Activated naive CD4-positive, alpha-beta T cell treated with anti-CD3 and anti-CD28 coated beads for 36 hours (primary cell): ENCODE measurements at places on chromosomes 16 and 17. TPM values are rescaled to one million over a fixed set of nuclear protein-coding genes. Genes with fewer than 3 reads are reported as not detected.

DNA sequence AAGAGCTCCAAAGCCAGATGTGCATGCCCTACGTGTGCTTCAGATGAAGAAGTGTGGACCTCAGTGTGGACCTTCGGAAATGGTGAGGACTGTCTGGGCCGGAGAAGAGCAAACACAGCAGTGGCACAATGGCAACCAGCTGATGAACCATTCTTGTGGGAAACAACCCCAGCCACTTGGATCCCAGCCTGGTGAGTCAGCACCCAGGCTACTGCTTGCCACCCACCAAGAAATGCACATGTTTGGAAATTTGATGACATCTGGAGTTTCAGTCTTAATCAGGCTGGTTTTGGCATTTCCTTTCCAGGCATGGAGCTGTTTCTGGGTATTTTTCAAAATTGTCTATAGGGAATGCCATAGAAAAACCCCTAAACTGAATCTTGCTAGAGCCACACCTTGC, 42.7 kb downstream of the DYNLRB2 start:
- peak; percentile 74 for DNase-seq

The MFAP4 gene
- not detected for total RNA-seq

DNA sequence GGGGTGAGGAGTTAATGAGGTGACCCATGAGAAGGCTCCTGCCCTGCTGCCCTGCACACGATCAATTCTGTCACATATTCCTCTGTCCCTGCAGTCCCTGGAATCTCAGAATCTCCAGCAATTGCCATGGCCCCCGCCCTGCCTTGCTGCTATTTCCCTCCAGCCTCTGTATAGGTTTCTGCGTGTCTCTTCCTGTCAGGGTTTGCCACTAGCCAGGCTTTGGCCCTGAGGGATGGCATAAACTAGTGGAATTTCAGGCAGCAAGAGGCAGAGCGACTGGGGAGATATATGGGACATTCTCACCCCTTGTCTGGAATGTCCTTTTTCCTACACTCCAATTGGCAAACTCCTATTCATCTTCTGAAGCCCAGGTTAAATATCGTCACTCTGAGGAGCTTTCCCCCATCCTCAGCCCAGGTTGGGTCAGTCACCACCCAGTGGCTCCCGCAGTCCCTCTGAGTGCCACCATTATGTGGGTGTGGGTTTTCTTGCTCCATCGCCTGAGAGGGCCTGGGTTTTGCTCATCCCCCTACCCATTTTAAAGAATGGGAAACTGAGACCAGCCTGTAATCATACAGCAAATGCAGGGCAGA, 15.5 kb upstream of the NATD1 start:
- no peak for DNase-seq

DNA sequence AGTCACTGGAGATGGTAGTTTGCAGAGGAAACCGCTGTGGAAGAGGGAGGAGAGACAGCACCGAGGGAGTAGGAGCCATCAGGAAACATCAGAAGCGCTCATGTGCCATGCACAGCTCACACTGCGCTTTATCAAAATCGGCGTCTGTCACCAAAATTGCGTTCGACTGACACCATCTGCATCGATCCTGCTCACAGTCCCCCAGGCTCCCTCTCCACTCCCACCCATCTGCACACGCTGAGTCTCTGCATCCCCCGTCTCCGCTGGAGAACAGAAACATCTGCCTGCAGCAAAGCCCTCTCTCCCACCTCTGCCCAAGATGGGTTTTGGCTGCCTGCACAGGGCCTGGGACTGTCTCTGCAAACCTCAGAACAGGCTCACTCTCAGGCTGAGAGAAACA, 187.5 kb upstream of the RPL38 start:
- DNase-seq: no peak

The KRTAP2-2 gene
- total RNA-seq: not detected

The CA5A gene
- total RNA-seq: not detected

DNA sequence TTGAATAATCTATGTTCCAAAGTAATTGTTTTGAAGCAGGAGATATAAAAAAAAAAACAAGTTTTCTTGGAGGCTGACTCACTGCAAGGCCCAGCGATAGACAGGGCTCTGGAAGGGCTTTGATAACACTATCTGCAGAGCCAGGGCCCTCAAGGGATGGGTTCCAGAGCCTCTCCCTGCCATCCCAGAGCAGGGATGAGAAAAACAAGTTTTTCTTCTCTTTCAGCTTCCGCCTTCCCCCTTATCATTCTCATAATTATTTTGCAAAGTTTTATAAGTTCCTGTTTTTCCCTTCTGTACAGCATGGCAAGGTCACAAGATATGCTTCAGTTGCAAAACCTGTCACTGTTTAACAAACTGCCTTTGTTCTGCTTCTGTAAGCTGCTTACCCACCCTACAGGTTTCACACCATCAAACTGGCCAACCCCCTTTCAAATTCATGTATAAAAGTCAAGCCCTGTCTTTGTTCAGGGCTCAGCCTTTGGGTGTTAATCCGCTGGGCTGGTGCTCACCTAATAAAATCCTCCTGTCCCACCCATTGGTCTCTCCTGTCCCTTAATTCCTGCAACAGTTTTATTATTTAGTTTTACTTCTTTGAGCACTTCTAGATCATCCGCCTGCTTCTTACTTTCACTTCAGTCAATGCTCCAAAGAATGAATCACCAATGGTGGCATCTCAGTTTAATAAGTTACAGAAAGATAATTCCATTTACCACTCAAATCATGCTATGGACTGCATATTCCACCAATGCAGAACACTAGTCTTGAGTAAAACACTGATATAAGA, 5.6 kb upstream of the THUMPD1 start:
- DNase-seq: no peak

DNA sequence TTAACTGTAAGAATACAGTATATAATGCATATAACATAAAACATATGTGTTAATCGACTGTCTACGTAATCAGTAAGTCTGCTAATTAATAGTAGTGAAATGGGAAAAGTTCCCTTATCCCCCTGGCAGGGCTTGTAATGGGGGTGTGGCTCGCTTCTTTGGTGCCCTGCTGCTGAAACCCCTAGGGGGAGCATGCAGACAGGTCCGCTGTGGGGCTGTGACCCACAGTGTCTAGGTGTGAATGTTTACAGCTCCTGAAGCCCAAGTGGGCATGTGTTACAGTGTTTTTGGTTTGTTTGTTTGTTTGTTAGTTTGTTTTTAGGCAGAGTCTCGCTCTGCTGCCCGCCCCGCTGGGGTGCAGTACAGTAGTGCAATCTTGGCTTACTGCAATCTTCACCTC, 495.7 kb downstream of the SHISA9 start:
- DNase-seq: no peak

The GCGR gene
- total RNA-seq: not detected

The CCL5 gene
- 2.5 TPM for total RNA-seq

The KRTAP17-1 gene
- not detected for total RNA-seq

- no peak for DNase-seq
Observed at GRCh38 chr17:75959051-75959838, 18.4 kb upstream of the FBF1 start.

GRCh38 chr16:3009568-3010390, 2.9 kb upstream of the CLDN9 start:
- DNase-seq: no peak

GRCh38 chr16:88454523-88454947, 1.5 kb downstream of the ZFPM1 start:
- peak; percentile 69 for DNase-seq

DNA sequence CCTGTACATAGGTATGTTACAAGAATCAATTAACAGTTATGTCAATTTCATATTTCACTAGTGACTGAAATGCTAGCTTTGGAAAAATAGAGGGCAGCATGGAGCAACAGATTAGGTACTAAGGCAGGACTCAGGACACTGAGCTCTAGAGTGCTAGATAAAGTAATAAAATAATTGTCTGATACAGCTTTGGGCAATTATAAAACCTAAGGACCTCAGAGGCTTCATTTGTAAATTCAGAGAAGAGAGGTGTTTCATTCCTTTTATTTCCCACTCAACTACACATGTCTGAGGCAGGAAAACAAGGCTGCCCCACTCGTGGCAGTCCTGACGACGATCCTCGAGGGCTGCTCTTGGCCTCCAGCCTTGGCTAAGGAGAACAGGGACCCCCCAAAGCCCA, 81.5 kb downstream of the CA4 start:
- DNase-seq: no peak

DNA sequence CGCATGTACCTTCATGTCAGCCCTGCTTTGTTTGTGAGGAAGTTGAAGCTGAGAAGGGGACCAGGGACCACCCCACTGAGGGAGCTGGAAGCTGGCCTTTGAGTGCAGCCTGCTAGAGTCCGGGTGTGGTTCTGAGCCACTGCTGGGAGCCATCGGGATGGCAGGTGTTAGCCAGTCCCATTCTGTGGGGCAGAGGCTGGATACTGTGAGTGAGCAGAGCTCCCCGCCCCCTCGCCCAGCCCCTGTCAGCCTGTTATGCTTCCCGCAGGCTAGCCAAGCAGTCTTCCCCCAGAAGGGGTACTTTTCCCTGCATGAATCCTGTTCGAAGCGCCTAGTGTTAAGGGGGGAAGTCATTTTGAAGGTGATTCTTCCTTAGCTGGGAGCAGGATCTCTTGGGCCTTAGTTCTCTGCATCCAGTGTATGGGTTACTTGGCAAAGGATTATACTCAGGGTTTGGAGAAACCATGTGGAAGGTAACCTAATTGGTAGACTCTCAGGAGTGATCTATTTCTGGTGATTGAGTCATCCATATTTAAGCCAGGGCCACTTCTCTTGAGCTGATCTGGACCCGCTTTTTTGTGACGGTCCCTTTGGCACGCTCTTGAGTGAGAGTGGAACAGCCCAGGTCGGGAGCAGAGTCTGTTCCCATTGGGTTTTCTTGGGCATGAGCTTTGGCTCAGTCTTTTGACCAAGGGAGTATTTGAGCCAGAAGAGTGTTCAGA, 23.8 kb downstream of the AKAP1 start:
- no peak for DNase-seq

The OR4D1 gene
- 0.21 TPM for total RNA-seq

- no peak for DNase-seq
Observed at GRCh38 chr17:82843904-82844680, 4.3 kb upstream of the ZNF750 start.

- no peak for DNase-seq
Observed at GRCh38 chr17:61251939-61252865, 147.4 kb upstream of the TBX2 start.

DNA sequence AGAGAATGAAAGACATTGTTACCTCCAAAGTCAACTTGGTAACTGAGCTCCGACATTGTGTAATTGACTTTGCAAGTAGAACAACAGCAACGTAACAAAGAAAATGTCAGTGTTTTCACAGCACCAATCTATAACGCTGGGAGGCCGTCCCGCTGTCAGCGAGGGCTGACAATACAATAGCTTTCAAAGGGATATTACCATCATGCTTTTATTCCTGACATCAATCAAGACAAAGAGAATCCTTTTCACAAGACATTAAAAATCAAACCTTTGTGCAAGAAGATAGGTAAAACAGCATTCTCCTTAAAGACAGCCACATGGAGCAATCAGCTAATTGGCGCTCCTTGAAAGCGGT, 6.2 kb downstream of the ZNF423 start:
- DNase-seq: no peak

GRCh38 chr16:60811657-60812056, 1224.6 kb downstream of the CDH8 start:
- DNase-seq: no peak

GRCh38 chr17:79836972-79837887, 2.0 kb downstream of the CBX4 start:
- peak; percentile 80 for DNase-seq

DNA sequence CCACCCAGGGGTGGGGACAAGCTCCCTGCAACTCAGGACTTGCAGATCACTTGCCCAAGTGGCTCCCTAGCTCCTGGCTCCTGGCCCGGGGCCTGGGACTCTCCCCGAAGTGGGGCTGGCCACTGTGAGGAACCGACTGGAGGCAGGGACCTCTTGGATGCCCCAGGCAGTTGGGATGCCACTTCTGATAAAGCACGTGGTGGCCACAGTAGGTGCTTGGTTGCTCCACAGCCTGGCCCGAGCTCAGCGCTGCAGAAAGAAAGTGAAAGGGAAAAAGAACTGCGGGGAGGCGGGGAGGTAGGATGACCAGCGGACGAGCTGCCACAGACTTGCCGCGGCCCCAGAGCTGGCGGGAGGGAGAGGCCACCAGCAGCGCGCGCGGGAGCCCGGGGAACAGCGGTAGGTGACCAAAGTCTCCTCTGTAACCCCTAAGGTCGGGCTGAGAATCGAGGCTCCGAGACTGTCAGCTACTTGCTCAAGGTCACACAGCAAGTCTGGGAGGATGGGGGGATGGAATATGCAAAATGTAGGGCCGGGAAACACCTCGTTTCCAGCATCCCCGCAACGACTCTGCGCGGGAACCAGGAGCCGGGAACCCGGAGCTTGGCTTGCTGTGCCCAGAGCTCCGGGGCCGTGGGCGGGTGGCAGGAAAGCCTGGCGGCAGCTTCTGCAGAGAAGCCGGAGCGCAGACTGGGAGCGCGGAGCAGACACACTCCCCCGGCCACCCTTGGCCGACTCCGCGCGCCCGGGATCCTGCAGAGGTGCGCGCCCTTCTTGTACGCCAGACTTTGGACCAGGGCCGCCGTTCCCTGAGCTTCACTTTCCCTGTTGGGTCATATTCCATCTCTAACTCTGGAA, 1.9 kb downstream of the CIITA start:
- peak; percentile 19 for DNase-seq

The CCL7 gene
- total RNA-seq: not detected

DNA sequence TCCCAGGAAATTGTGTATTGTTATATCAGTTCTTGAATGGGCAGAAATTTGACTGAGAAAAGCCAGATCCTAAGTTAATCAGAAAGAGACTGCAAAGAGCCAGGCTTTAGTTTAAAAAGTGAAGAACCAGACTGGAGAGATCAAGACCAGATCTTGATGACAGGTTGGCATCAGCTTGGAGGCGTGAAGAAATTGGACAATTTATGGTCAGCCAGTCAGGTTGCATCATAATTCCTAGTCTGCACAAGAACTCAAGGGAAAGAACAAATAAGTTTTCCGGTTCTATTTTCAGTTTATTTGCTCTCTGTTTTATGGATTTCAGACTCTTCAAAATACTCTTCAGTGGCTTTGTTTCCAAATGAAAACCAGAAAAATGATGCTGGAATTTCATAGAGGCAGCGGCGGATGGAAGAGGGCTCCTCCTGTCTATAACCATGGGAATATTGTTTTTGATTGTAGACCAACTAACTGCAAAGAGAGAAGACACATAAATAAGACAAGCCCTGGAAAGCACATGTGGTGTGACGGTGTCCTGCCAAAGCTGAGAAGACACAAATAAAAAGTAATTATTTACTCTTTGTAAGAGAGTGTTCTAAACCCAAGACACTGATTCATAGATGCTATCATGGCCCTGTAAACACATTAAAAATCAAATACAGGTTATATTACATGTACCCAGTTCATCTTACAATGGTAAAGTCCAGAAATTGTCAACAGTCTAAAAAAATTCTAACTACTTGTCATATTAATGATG, 91.7 kb downstream of the PCTP start:
- no peak for DNase-seq

GRCh38 chr17:77693776-77694175, 264.7 kb upstream of the TNRC6C start:
- DNase-seq: no peak
